ENCODE measurements at places on chromosomes 4 and X. TPM values are rescaled to one million over a fixed set of nuclear protein-coding genes. Genes with fewer than 3 reads are reported as not detected.

DNA sequence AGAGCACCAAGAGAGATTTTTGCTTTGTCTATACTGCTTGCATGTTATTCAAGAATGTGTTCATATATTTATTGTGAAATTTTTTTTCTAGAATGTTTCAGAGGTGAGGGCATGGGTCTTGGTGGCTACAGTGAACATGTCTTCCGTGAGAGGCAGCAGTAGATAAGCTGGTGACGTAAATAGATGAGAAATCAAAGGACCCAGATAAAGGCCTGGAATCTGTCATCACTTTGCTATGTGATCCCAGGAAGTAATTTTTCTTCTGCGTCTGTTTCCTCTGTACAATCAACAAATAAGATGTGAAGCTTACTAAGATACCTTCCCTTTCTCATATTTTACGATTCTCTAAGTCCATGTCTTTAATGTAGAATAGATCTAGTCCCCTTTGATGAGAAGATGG lies 129.1 kb downstream of the COL4A6 start:
- DNase-seq = no peak

DNA sequence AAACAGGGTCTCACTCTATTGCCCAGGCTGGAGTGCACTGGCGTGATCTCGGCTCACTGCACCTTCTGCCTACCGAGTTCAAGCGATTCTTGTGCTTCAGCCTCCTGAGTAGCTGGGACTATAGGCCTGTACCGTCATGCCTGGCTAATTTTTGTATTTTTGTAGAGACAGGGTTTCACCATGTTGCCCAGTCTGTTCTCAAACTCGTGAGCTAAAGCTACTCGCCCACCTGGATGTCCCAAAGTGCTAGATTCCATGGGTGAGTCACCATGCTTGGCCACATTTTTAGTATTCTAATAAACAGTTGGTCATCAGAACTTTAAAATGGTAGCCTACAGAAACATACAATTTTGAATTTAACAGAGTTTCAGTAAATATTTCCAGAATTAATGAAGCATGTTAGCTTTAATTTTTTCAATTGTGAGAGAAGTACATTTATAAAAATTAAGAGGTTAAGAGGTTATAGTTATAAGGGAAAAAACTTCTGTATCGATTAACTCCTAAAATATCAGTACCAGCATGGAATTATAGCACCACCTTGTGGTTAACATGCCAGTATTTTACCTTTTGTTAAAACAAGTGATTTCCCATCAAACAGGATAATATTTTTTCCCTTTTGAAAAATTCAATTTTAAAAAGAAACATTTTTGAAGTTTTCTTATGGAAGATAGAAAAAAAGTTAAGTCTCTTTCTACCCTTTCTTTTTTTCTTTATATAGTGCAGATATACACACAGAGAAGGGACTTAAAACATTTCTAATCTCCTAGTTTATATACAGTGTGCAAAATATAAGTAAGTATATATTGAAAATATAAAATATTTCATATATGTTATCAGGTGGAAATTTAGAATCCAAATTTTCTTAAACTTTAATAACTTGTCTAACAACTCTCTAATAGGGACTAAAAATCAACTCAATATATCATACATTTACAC lies 35.4 kb downstream of the CEP44 start:
- no peak for DNase-seq

DNA sequence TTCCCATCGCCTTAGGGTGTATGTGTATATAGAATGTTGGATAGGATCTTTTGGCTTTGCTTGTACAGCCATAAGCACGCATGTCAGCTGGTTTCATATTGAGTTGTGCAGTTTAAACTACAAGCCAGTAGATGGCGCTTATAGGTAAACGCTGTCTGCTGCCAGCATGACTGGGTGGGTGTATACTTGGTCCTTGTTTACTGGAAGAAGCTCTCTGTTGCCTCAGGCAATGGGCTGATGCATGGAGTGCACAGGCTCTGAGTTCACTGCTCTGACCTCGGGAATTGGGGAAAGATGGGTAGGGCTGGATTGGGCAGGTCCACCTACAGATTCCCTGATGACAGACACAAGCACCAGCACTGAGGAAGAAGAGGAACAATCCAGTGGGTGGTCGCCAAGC lies 831.5 kb downstream of the STIM2 start:
- no peak for DNase-seq

MAGEA12 gene
- not detected for total RNA-seq

TRIM60 gene
- total RNA-seq = not detected

Measured in esophagus squamous epithelium (tissue), 5 donors.